Upper lobe of left lung (tissue), 6 donors: ENCODE measurements at places on chromosomes 7 and 10. TPM values are rescaled to one million over a fixed set of nuclear protein-coding genes. Genes with fewer than 3 reads are reported as not detected.

NKX2-3 gene
- total RNA-seq = not detected

DNA sequence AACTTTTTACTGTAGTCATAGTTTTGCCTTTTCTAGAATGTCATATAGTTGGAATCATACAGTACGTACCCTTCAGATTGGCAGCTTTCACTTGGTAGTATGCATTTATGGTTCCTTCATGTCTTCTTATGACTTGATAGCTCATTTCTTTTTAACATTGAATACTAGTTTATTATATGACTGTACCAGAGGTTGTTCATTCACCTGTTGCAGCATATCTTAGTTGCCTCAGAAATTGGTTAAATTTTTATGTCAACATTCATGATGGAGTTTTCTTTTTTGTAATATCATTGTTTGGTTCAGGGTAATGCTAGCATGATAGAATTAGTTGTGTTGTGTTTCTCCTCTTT is 94.8 kb upstream of the CDK13 start:
- no peak for DNase-seq

AVL9 gene
- total RNA-seq = 26.9 TPM

IL6 gene
- total RNA-seq = 6.3 TPM

- DNase-seq = no peak
Measured at GRCh38 chr7:118005026-118005425, 131.8 kb upstream of the CTTNBP2 start.

DNA sequence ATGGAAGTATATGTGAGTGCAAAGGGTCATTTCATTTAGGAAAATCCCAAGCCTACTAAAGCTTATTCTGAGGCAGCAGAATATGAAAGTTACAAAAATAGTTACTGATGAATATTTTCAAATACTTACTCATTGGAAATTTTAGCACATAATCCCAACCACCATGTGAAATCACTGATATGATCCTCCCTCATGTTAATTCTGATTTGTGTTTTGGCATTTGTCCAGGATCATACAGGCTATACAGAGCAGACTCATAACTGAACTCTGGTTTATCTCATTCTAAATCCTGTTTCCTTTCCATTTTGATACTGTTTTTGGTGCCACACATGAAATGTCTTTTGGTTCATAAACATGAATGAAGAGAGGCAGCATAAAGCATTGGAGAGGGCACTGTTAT is 3.4 kb upstream of the FAM24B start:
- no peak for DNase-seq

DNA sequence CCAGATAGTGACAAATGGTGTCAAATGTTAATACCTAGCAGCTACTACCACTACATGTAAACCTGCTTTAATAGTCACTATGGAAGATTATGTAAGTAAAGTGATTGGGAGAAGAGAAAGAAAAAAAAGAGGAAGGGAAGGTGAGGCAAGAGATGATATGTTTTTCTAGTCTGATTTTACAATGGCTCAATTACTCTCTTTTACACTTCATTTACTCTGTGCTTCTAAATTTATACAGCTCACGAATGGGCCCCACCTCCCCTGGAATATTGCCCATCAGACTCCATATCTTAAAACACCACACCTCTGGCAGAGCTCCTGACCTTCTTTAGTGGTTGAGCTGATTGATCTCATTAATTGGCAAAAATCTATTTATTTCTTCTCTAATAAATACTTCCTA is 28.0 kb upstream of the IKZF1 start:
- DNase-seq = no peak

GRCh38 chr7:150417863-150418262 is 32.6 kb upstream of the GIMAP8 start:
- no peak for DNase-seq

- DNase-seq = no peak
Measured at GRCh38 chr7:78530351-78530750, 731.8 kb downstream of the PHTF2 start.

GRCh38 chr7:150367677-150368095 is 936 bp upstream of the REPIN1 start:
- DNase-seq = no peak
